SJSA1 (cell line): ENCODE measurements at places on chromosomes 4 and X.

GRCh38 chrX:12946838-12947544, 27.9 kb upstream of the TMSB4X start:
- peak; percentile 80 for DNase-seq

GRCh38 chr4:15370296-15370695, 57.5 kb upstream of the C1QTNF7 start:
- DNase-seq, result no peak

DNA sequence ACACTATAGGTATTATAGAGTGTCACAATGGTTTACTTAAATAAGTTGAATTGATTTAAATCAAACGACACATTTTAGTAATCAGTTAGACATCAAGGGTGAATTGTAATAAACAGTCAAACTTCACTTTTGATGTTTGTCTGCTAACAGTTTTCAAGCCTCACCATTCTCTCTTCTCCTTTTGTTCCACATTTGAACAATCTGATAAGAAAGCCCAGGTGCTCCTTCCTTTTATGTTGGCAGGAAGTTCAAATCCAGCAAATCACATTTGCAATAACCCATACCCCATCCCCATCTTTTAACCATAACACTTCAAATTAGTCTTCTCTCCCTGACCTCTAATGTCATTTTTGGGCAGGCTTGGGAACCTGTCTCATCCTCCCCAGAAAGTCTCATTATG, 63.4 kb upstream of the GC start:
- DNase-seq, result no peak

DNA sequence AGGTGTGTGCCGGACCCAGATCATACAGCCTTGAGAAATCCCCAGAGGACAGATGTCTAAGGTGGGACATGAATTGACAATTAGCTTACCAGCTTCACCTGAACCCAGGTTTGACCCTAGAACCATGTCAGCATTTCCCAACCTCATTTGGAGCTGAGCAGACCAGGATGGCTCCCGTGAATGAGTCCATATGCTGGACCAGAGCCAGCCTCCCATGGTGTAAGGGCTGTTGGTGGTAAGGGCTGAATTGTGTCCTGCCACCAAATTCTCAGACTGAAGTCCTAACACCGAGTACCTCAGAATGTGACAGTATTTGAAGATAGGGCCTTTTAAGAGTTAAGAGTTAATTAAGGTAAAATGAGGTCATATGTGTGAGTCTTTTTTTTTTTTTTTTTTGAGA, 88.3 kb downstream of the SLC34A2 start:
- no peak for DNase-seq

GRCh38 chrX:22686138-22686541, 313.6 kb upstream of the DDX53 start:
- no peak for DNase-seq
